ENCODE measurements at places on chromosomes 12 and 14.

- DNase-seq, result no peak
These were observed 50.2 kb upstream of the NCOR2 start for GRCh38 chr12:124617615-124618014.

DNA sequence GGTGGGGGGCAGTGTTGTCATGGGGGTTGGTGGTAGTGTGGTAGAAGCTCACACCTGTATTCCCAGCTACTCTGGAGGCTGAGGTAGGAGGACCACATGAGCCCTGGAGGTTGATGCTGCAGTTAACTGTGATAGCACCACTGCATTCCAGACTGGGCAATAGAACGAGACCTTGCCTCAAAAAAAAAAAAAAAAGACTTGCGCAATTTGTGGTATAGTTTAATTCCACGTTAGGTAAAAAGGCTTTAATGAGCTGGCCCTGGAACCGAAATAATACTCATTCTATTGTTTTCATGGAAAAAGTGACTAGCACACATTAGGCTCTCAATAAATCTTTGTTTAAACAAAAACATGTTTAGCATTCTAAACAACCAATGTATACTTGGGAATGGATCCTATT lies 25.4 kb upstream of the NAP1L1 start:
- no peak for DNase-seq

GRCh38 chr12:44837114-44837755 lies 38.9 kb downstream of the NELL2 start:
- DNase-seq, result no peak

- no peak for DNase-seq
These were observed 288.5 kb downstream of the KSR2 start for GRCh38 chr12:117680312-117680711.

DNA sequence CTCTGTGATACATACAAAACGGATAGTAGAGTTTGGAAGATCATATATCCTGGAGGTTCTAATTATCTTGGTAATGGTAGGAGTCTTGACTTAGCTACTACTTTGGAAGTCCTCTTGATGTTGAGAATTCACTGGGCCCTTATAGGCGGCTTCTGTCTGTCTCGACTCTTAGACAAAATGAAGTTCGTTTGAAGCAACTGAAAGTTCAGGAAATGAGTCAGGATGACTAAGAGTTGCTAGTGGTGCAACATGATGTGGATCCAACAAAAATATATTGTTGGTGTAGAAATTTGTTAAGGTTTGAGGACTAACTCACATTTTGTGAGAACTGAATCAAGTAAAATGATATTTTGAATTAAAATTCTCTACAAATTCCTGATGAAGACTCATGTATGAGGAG lies 272.7 kb downstream of the AEBP2 start:
- no peak for DNase-seq

DNA sequence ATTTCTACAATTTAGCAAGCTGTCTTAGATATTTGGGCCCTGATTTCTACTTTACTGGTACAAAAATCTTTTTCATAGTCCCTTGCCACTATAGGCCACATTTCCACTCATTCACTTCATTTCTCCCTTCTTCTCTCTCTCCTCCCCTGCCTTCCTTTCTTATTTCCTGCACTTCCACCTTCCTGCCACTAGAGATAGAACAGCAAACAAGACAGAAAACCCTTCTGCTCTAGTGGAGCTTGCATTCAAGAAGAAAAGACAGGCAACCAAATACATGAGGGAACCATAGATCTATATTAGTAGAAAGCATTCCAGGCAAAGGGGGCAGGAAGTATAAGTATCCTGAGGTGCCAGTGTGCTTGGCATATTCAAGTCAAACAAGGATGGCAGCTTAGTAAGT lies 623.5 kb downstream of the FLRT2 start:
- no peak for DNase-seq

DNA sequence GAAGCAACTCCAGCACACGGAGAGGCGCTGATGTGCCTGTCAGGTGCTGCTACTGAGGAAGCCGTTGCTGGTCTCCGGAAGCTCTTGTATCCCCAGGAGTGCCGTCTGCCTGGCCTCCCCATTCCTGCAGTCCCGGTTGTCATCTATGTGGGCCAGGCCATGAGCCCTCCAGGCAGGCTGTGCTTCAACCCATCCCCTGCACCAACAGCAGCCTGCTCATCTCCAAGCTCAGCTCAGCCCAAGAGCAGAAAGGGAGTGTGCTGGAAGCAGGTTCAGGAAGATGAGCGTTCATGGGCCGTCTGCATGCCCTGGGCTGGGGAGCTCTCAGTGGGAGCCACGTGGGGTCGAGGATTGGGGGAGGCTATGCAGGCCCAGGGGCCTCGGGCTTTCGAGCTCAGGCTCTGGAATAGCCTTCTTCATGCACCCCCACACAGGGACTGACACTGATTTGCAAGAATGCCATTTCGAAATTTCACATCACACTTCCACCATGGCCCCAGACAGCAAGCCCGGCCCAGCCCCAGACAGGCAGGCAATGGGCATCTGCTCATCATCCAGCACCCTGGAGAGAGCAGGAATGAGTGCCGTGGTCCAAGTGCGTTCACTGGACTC lies 164.5 kb downstream of the KIF26A start:
- no peak for DNase-seq

DNA sequence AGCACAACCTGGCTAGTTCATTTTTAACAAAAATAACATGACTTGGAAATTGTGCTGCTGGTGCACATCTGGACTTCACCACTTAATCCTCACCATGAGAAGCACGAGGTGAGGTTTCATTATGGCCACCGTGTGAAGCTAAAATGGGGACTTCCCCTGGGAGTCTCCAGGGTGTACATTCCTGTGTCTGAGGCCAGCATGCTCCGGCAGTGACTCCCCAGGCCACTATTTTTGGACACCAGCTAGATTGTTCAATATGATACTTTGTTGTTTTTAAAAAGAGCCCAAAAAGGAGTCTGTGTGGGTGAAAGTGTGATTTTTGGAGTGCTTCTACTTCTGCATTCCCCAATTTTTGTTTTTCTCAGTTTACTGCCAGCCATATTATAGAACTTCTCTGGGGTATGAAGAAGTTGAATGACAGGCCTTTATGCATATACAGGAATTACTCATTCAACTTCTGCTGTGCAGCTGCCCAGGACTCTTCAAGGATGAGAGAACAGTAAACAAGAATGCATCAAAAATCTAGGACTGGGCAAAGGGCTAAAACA lies 16.9 kb upstream of the AICDA start:
- no peak for DNase-seq

DNA sequence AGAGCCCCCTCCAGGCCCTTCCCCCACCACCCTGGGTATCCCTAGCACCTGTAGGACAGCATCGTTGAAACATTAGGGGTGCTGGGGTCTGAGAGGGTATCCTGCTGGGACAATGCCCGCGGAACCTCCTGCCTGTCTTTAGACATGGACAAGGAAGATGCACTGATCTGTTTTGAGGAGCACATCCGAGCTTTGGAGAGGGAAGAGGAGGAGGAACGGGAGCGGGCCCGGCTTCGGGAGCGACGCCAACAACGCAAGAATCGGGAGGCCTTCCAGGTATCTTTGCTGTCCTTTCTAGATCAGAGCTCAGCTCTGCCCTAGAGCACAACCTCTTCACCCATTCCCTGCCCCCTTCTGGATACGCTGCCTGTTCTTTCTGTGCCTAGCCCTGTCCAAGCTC lies 13.2 kb downstream of the PRPF40B start:
- DNase-seq, result no peak

All from stimulated activated CD8-positive, alpha-beta memory T cell treated with anti-CD3 and anti-CD28 coated beads, Interleukin-12 subunit alpha, Interleukin-12 subunit beta, amount 100 ng/mL, for 1 hour (primary cell).